A172 (cell line): ENCODE measurements at places on chromosomes 7 and 10. TPM values are rescaled to one million over a fixed set of nuclear protein-coding genes. Genes with fewer than 3 reads are reported as not detected.

The ANKRD61 gene
- total RNA-seq = 1.0 TPM in 1 of 2 replicates, not detected in the other

The PRKG1 gene
- total RNA-seq = 0.05 and 0.22 TPM in 2 replicates

The CYP3A4 gene
- total RNA-seq = not detected in 2 replicates

The SH2B2 gene
- 2.0 and 2.5 TPM in 2 replicates for total RNA-seq

The TACC2 gene
- 4.4 and 8.5 TPM in 2 replicates for total RNA-seq

The NPSR1 gene
- not detected in 2 replicates for total RNA-seq

The IGFBP3 gene
- 62.0 and 81.7 TPM in 2 replicates for total RNA-seq

The EXOC6 gene
- total RNA-seq = 15.7 and 17.6 TPM in 2 replicates

The TMEM225B gene
- total RNA-seq = not detected in 2 replicates

The POU6F2 gene
- not detected in 2 replicates for total RNA-seq

The GIMAP7 gene
- not detected in 2 replicates for total RNA-seq

The SDK1 gene
- 1.8 and 2.5 TPM in 2 replicates for total RNA-seq

The SMO gene
- 28.6 and 31.4 TPM in 2 replicates for total RNA-seq

The NKX2-3 gene
- total RNA-seq = 0.19 and 1.2 TPM in 2 replicates

The SYT15B gene
- total RNA-seq = 0.09 TPM in 1 of 2 replicates, not detected in the other

The GSTO2 gene
- total RNA-seq = 0.38 and 5.2 TPM in 2 replicates

The ZNF518A gene
- 7.9 and 19.7 TPM in 2 replicates for total RNA-seq

The CAMK1D gene
- total RNA-seq = 2.6 and 3.4 TPM in 2 replicates

The IKZF1 gene
- not detected in 2 replicates for total RNA-seq

The ASZ1 gene
- not detected in 2 replicates for total RNA-seq

The GIMAP5 gene
- total RNA-seq = not detected in 2 replicates

The RPA3 gene
- total RNA-seq = 89.1 and 98.9 TPM in 2 replicates

The LMOD2 gene
- not detected in 2 replicates for total RNA-seq

The PDE1C gene
- total RNA-seq = 133 and 140 TPM in 2 replicates

The UBE2D1 gene
- total RNA-seq = 23.7 and 25.9 TPM in 2 replicates

The MKI67 gene
- total RNA-seq = 22.9 and 29.0 TPM in 2 replicates

The CRYGN gene
- total RNA-seq = 1.2 TPM in 1 of 2 replicates, not detected in the other

The ADGRA1 gene
- total RNA-seq = 0.24 and 0.43 TPM in 2 replicates

The CREB5 gene
- total RNA-seq = 1.4 and 3.2 TPM in 2 replicates

The INA gene
- total RNA-seq = not detected in 2 replicates

The INPP5F gene
- 23.5 and 33.2 TPM in 2 replicates for total RNA-seq

The ZNF722 gene
- total RNA-seq = not detected in 2 replicates

The HGF gene
- total RNA-seq = not detected in 2 replicates

The PTTG1IP2 gene
- not detected in 2 replicates for total RNA-seq

The GPR158 gene
- total RNA-seq = 7.1 and 7.3 TPM in 2 replicates

The H2BK1 gene
- not detected in 2 replicates for total RNA-seq

The HMX3 gene
- total RNA-seq = not detected in 2 replicates

The SLC26A4 gene
- 0.02 TPM in 1 of 2 replicates, not detected in the other for total RNA-seq

The MAGI2 gene
- 1.4 and 1.5 TPM in 2 replicates for total RNA-seq

The GBX1 gene
- 0.41 TPM in 1 of 2 replicates, not detected in the other for total RNA-seq
